ENCODE measurements at places on chromosomes 6 and 20.

DNA sequence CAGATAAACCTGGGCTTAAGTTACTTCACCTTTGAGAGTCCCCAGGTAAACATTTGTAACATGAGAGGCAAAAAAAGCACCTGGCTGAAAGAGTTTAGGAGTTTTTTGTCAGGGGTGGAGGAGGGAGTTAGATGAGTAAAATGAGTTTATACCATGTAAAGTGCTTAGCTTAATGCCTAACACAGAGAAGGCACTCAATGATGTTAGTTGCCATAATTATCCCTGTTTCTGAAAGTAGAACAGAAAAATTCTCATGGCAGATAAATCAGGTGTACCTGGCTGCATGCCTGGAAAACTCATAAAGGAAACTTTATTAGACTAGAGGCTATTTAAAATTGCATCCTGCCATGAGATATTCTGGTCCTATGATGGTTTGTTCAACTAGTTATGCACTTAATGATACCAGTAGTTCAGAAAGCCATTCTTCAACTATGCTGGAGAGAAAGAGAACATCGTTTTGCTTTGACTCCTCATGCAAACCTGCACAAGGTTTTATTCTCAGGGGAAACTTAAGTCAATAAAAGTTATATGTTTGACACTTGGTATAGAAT lies 40.4 kb downstream of the FBXO5 start:
- DNase-seq, result no peak

GRCh38 chr20:47773371-47773786 lies 11.9 kb downstream of the SULF2 start:
- no peak for DNase-seq

- DNase-seq, result no peak
Observed at GRCh38 chr6:164007881-164008280, 593.4 kb downstream of the QKI start.

DNA sequence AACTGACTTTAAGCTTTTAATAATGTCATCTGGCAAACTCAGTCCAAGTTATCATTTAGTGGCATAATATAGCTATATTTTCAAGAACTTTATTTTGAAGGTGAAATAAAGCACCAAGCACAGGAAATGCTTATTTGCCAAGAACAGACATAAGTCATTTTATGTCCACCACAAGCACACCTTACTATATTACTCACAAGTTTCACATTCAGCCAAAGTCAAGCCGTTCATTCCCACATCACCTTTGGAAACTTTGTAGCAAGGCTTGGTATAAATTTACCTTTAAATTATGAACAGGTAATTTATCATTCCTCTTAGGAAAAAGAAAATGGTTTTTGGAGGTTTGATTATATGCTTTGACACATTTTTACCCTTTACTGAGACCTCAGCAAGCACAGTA lies 236.8 kb upstream of the FKBP1C start:
- no peak for DNase-seq

DNA sequence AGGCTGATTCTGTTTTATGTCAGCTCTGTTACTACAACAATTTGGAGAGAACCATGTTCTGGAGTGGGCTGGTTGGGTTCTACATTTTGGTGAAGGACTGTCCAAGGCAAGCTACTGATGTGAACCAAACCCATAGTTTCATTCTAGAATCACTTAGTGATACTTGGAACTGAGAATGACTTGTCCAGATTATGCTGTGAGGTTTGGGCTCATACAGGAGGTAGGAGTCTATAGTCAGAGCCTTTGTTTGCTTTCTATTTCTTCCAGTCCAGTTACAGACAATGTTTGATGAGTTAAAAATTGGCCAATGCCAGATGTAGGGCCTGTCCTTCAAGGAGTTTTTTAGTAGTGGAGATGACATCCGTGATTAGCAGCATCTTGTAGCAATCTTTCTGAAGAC lies 97.9 kb downstream of the LRRC1 start:
- DNase-seq, result no peak

GRCh38 chr6:12968290-12968689 lies 251.7 kb downstream of the PHACTR1 start:
- DNase-seq, result no peak

- DNase-seq, result no peak
Observed at GRCh38 chr6:45209762-45210161, 118.4 kb upstream of the RUNX2 start.

DNA sequence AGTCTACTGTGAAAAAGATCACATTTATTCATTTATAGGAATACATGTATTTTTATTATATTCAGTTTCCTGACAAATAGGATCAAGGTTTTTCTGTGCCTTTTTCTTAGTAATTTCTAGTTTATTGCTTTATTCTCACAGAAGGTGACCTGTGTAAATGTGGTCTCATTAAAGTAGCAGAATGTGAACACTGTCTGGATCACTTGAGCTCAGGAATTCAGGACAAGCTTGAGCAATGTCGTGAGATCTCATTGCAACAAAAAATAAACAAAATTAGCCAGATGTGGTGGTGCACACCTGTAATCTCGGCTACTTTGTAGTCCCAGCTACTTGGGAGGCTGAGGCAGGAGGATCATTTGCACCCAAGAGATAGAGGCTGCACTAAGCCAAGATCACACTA lies 516.7 kb downstream of the CDKAL1 start:
- DNase-seq, result no peak

DNA sequence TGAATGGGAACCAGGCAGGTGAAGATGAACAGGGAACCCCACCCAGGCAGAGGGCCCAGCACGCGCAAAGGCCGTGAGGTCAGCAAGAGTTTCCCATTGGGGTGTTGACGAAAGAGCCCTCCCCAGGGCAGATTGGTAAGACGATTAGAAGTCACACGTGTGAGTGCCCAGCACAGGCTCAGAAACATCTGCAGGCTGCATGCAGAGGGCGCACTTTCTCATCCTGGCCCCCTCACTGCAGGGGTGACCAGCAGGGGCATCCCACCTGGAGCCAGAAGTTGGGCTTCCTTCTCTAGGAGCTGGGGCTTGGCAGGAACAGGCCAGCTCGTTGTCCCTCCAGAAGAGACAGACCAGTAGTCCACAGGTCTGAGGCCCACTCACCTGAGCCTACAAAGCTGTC lies 38.4 kb downstream of the VSTM2L start:
- no peak for DNase-seq

DNA sequence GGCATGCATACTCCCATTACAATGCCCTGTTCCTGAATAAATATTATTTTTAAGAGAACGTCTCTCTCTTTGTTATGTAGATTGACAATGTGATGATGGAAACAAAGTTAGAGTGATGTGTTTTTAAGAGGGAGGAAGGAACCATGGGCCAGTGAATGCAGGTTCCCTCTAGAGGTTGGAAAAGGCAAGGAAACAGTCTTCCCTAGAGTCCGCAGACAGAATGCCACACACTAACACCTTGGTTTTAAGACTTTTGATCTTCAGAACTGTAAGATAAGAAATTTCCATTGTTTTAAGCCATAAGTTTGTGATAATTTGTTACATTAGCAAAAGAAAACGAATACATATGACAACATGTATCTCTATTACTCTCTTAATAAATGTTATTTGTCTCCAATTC lies 4.7 kb upstream of the CENPW start:
- DNase-seq, result no peak

- DNase-seq, result no peak
Observed at GRCh38 chr6:152351742-152352141, 285.4 kb downstream of the SYNE1 start.

GRCh38 chr6:47478233-47479139 lies 897 bp downstream of the CD2AP start:
- DNase-seq, result no peak

DNA sequence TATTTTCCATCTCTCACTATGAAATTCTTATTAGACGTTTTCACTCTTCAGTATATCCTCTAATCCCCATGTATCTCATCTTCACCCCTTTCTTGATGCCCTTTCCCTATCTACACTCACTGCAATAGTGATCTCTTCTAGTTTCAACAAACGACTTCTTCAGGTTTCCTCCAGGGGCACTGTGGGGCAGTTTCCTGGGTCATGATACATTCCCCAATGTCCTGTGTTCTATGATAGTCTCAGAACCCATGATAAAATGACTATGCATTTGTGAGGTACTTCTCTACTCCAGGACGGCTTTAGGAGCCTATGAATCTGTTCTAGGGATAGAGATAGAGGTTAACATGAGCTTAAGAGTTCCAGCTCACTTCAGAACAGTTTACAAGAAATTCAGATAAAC lies 183.3 kb downstream of the FOXC1 start:
- no peak for DNase-seq

DNA sequence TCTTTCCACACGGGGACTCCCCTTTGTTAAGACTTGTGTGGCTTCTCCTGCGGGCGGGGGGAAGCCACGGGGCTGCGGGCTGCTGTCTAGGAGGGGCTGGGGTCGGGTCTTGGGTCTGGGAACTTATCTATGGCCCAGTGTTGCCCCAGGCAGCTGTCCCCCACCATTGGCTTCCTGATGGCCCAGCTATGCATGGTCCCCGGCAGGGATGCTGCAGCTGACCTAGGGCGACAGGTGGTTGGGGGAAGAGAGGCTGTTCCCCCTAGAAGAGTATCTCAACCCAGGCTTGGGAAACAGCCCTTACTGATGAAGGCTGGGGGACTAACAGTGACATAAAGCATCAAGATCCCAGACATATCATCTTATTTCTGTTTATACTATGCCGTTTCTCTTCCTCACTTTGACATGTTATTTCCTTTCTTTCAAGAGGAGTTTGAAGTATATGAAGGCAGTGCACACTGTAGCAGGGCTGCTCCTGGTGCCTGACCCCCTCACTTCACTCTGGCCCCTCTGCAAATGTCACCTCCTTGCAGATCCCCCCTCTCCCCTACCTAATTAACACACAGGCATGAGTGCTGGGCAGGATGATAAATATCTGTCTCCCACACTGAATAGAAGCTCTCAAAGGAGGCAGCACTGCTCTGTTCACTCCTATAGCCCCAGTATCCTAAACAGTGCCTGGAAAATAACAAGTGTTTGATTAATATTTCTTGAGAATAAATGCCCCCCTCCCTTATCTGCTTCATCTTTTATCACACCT lies 87.0 kb downstream of the HIVEP2 start:
- no peak for DNase-seq

Data from stimulated activated CD4-positive, alpha-beta T cell treated with anti-CD3 and anti-CD28 coated beads, Interleukin-2, amount 100 ng/mL, for 48 hours (primary cell).